Stimulated activated CD8-positive, alpha-beta memory T cell treated with anti-CD3 and anti-CD28 coated beads, Interleukin-4, amount 100 ng/mL, for 24 hours (primary cell): ENCODE measurements at places on chromosomes 12 and 14.

GRCh38 chr12:34390846-34391700 lies 368.8 kb downstream of the ALG10 start:
- DNase-seq = no peak

DNA sequence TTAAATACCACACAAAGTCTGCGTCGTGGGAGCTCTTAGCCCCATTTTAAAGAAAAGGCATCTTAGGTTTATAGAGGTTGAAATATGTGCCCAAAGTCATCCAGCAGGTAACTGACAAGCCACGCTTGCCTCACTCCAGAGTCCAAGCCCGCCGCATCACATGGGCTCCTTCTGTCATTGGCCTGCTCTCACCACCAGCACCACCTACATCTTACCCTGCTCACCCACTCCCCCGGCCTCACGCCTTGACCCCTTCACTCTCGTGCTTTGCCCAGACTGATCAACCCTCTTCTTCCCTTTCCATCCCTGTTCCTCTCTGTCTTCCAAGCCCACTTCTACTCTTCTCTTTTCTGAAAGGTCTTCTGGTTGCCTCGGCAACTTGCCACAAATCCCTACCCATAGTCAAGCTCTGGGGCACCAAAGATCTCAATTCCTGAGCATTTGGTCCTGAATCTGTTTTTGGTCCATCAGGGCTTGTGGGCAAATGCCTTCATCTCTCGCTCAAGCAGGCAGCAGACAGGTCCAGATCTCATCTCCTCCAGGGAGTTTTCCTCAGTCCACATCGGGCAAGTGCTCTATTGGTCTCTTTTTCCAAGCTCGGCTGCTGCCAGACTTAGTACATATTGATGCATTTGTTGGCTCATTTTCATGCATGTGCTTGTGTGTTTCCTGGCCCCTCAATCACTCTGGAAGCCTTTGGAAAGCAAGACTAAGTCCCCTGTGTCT lies 3.5 kb upstream of the KRT1 start:
- no peak for DNase-seq

DNA sequence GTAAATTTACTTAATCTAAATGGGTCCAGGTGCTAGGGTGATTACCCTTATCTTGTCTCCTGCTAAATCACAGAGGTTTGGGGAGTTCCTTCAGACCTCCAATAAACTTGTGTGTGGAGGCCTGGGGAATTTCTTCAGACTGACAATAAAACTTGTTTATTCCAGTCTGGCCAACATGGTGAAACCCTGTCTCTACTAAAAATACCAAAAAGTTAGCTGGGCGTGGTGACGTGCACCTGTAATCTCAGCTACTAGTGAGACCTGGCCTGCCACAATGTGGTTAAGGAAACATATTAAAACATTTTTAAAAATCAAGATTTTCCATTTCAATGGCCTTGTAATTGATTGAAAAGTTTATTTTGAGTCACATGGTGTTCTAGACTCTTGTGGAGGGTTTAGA lies 126.9 kb upstream of the FGD4 start:
- no peak for DNase-seq

- no peak for DNase-seq
Measured at GRCh38 chr14:100263141-100263540, 24.2 kb downstream of the YY1 start.

DNA sequence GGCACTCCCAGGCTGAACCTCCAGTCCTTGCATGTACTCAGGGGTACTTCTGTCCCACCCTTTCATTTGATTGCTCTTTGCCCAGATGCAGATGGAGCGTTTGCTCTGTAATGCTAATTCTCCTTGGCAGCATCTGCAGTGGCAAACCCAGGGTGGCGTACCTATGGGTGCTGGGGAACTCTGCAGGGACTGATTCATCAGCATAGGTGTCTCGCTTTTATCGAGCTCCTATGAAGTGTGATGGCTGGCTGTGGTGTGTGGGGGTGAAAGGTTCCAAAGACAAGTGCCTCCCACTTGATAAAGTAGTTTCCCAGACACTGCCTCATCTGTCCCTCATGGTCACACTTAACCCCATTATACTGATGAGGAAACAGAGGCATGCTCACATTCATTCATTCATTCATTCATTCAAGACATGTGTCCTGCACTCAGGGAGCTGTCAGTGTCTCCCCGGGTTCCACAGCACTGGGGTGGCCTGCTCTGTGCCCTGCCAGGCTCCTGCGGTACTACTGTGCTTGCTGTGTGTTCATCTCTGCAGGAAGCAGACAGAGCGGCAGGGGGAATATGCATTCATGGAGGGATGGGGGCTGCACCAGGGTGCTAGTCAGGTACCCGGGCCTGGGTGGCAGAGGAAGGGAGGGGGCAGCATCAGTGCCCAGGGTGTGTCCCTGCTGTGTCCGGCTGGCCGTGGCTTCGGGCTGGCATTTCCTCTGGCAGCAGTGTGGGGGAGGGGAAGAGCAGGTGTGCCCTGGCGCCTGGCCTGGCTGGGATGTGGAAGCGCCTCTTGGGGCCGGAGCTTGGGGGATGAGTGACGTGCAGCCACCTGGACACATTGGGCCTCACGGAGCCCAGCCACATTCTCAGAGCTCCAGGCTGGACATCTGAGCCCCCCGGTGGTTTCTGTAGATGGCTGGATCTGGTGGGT lies 110.9 kb downstream of the TSPAN9 start:
- no peak for DNase-seq

DNA sequence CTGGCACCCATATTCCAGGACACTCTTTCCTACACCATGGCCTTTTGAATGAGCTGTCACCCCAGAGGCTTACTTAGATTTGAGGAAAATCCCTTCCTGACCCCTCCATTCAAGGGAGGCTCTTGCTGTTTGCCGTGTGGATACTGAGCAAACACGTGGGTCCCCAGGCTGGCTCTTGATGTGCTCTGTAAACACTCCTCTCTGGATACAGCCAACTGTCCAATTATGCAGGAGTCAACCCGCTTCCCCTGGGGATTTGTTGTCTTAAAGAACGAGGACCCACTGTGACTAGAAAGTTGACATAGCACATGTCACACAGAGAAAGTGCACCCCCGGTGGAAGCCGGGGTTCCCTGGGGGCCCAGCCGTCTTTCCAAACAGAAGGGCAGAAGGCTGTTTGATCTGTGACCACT lies 75.8 kb upstream of the CEP83 start:
- DNase-seq = no peak

- no peak for DNase-seq
Measured at GRCh38 chr12:95248604-95249360, 31.2 kb downstream of the VEZT start.

GRCh38 chr14:35365130-35366055 lies 39.2 kb downstream of the NFKBIA start:
- peak; percentile 69 for DNase-seq

DNA sequence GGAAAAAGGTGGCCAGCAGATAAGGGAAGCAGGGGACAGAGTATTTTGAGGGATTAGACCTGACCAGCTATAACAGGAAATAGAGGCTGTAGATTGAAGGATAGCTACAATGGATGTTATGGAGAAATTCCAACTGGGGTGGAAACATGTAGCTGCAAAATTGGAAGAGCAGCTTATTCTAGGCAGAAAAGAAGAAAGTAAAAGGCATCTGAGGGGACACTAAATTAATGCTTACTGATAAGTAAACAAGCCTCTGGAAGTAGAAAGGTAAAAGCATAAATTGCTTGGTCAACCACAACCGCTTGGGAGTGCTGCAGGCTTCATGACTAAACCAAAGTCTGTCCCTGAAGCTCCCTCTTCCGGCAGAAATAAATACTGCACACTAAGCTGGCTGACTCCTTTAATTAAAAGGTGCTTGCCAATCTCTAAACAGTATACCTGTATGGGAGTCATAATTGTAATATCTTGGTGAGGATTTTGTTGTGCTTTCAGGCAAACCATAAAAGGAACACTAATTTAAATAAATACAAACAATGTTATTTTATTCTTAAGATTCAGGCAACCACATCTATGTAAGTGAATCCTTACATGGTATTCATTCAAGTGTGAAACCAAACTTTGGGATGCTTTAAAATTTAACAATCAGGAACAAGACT lies 7.7 kb downstream of the UBC start:
- peak; percentile 71 for DNase-seq

DNA sequence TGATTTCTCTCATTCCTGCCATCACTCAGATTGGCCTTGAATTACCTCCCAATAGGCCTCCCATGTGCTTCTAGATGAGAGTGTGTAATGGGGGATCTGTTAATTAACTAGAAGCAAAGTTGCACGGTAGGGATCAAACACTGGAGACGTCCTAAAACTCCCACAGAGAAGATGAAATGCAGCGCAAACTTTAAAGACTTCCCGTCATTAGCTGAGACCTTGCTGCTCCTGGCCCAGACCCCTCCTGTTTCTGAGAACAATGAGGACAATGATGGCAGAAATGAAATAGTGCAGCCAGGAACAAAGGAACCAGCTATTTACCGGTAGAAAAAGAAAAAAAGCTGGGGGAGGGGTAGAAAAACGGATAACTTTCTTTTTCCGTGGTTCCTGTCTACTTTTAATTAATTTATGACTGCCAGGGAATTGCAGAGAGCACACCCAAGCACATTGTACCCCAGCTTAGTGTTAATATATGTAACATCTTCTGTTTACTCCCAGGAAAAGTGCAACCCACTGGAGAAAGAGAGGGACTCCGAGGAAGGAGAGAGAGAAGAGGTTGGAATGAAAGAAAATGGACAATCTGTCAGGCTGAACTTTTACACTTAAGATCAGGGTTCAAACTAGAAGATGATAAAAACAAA lies 280.7 kb upstream of the SOX5 start:
- no peak for DNase-seq

DNA sequence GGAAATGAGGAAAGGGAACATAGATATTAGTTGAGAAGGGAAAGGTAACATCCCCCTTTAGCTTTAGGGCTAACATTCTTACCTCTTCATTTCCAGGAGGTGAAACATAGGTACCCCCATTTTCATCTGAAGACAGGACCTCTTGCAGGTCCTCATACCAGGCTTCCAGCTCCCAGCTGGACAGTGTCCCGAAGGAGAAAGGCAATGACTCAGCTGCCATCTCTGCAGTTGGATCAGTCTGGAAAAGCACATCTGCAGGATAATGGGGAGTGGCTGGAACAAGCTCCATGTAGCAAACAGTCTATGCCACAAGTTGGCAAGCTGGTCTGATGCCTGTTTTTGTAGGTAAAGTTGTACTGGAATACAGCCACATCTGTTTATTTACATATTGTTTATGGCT lies 3.1 kb downstream of the DDIT3 start:
- DNase-seq = no peak

- DNase-seq = no peak
Measured at GRCh38 chr12:65474831-65475230, 196.3 kb downstream of the MSRB3 start.

DNA sequence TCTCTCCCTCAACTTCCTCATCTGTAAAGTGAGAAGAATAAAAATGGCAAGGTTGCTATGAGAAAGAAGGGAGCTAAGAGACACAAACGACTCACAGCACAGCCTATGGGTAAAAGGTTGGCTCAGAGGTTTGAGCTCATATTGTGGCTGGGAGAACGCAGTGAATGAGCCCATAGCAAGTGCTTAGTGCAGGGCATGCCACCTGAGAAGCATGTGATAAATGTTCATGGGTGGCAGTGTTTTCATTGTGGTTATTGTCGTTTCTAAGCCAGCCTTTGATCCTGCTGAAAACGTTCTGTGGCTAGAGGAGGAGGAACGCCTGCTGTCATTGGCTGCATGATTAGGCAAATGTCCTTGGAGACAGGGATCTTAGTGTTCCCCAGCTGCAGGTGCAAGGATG lies 150.4 kb downstream of the KSR2 start:
- DNase-seq = no peak

DNA sequence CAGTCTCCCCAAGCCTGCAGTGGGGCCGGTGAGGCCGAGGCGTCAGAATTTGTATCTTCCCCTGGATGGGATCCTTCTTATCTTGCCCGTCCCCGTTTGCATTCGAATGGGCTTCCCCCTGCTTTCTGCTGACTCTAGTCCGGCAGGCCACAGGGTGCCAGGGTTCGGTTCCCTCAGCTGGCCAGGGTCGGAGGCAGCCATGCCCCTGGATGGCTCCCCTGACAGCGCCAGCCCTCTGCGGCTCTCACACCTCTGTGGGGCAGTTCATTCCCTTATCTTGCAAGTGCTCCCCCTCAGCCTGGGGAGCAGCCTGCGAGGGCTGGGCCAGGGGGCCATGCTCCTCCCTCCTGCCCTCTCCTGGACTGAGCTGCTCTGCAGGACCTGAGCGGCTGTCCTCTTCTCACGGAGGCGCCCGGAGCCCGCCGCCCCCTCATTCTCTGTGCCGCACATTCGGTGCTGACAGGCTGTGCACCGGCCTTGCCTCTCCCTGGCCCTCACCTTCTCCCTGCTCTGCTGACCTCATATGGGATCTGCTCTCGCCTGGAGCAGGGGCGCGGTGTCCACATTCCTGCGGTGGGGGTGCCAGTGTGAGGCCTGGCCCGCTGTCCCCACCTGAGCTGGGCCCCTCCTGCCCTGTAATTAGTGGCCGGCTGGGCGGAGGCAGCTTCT lies 32.8 kb downstream of the KIF26A start:
- no peak for DNase-seq

DNA sequence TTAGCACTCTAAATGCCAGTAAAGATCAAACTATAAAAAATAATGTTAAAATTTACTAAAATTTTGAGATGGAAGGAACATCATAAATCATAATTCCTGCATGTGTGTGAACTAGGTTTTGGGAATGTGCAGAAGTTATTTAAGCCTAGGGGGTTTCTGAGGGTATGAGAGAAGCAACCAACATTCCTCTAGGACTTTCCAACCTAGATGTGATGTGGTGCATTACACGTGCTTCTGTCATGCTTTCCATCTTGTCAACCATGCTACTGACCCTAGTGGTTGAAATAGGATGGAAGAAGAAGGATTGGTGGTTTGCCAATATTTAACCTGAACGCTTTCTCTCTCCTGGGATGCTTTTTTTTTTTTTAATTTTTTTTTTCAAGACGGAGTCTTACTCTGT lies 209.3 kb downstream of the AEBP2 start:
- DNase-seq = no peak

- no peak for DNase-seq
Measured at GRCh38 chr14:75969891-75970290, 11.9 kb downstream of the TGFB3 start.

- DNase-seq = no peak
Measured at GRCh38 chr12:2683283-2684025, 111.3 kb upstream of the FKBP4 start.
